Right atrium auricular region (tissue), 2 donors: ENCODE measurements at places on chromosomes 4 and X.

GRCh38 chr4:138092060-138092459 is 150.1 kb downstream of the SLC7A11 start:
- H3K4me3 ChIP-seq, result no peak overlapping the region
- DNase-seq, result no peak
- H3K27me3 ChIP-seq, result no peaks in the 10 kb centered on the region
- H3K4me1 ChIP-seq, result no peaks in the 10 kb centered on the region
- no peak overlapping the region for H3K27ac ChIP-seq

- no peaks in the 10 kb centered on the region for H3K4me1 ChIP-seq
- no peaks in the 10 kb centered on the region for H3K27me3 ChIP-seq
- DNase-seq, result no peak
- no peaks in the 10 kb centered on the region for H3K36me3 ChIP-seq
- H3K27ac ChIP-seq, result no peak overlapping the region
- H3K4me3 ChIP-seq, result no peak overlapping the region
These were observed 12.5 kb upstream of the NAF1 start for GRCh38 chr4:163179207-163179606.

DNA sequence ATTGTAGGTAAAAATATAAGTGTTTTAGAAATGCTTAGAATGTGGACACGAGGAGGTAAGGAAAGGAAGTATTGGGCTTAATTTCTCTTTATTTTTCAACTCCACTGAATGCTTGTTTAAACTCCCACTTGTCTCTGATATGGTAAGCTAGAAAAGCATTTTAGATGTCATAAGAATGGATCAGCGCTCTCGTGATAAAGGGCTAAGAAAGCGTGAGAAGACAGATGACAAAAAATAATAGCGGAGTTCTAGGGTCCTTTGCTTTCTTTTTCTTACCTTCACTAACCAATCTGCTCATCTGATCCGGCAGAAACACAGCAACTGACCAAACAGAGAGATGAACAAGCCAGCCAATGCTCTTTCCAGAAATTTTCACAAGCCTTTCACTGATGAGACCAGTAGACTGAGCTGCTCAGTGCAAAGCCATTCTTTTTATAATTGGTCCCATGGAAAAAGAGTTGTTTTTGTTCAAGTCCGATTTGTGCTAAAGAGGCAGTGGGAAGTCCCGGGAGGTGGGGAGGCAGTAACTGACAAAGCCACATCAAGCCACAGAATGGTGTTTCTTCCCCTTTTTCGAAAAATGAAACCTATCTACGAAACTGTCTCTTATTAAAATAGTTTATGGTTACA is at the start of gene TASL:
TASL (minus strand) TSS at position 405 of the 630 bp plus-strand sequence. CDS start 17,411 bp downstream, outside the sequence.
- no peaks in the 10 kb centered on the region for H3K36me3 ChIP-seq
- no peaks in the 10 kb centered on the region for H3K27me3 ChIP-seq
- no peak within 1 kb of the TSS for H3K27ac ChIP-seq

DNA sequence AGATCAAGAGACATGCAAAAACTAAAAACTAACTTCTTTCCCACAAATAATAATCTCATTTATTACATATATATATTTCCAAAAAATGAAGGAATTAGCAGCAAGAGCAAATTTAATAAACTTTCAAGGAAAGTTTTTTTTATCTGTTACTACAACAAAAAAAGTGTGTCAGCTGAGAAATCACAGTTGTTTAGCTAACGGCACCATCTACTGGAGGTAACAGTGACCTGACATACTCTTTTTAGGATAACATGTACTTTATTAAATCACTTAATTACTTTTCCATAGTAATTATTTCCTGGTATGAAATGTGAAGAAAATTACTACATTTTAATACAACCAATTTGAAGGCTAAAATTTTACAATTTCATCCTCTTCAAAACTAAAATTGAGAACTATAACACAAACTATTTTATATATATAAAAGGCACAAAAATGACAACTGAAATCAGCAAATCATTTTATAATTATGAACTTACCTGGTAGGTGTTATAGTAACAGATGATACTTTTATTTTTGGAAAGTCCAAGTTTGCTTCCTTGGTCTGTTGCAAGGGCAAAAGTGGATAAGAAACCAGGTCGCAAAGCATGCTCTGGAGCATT is 9.1 kb downstream of the LAMTOR3 start:
- H3K27me3 ChIP-seq, result no peaks in the 10 kb centered on the region
- no peak for DNase-seq
- H3K4me1 ChIP-seq, result peaks cover 7% of the 10 kb centered on the region
- H3K27ac ChIP-seq, result no peak overlapping the region

GRCh38 chr4:67576538-67576937 is 18.0 kb downstream of the STAP1 start:
- no peaks in the 10 kb centered on the region for H3K4me1 ChIP-seq
- H3K36me3 ChIP-seq, result no peaks in the 10 kb centered on the region
- no peak for DNase-seq
- H3K4me3 ChIP-seq, result no peak overlapping the region
